ENCODE measurements at places on chromosomes 16 and 17.

GRCh38 chr16:87715658-87716057, 50.1 kb downstream of the KLHDC4 start:
- DNase-seq: no peak

DNA sequence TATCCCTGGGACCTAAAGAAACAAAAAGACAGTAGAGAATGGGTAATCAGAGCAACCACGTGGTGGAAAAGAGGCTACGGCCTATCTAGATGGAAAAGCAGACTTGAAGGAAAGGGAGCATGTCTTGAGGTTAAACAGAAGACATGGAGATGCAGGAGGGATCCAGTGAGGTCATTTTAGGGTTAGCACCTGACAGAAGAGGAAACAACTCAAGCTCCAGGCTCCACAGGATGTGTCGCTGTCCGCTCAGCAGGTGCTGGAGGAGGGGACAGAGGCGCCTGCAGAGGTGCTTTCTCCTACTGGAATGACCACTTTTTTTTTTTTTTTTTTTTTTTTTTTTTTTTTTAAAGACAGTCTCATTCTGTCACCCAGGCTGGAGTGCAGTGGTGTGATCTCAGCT, 47.5 kb upstream of the CLEC3A start:
- no peak for DNase-seq

DNA sequence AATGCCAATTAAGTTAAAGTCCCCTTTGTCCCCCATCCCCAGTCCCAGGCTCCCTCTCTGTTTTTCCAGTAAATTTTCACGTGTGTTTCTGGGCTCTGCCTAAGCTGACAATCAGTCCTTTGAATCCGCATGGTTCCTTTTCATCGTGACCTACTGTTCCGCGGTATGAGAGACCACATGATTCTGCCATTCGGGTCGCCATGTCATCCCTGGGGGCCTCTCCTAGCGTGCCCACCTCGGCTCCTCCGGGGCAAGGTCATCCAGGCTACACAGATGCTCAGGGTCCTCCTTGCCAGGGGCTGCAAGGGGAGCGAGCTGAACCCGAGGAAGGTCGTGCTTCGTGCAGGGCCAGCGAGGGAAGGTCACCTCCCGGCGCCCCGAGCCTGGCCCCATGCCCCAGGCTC, 157.6 kb downstream of the RAB11FIP4 start:
- DNase-seq: no peak

DNA sequence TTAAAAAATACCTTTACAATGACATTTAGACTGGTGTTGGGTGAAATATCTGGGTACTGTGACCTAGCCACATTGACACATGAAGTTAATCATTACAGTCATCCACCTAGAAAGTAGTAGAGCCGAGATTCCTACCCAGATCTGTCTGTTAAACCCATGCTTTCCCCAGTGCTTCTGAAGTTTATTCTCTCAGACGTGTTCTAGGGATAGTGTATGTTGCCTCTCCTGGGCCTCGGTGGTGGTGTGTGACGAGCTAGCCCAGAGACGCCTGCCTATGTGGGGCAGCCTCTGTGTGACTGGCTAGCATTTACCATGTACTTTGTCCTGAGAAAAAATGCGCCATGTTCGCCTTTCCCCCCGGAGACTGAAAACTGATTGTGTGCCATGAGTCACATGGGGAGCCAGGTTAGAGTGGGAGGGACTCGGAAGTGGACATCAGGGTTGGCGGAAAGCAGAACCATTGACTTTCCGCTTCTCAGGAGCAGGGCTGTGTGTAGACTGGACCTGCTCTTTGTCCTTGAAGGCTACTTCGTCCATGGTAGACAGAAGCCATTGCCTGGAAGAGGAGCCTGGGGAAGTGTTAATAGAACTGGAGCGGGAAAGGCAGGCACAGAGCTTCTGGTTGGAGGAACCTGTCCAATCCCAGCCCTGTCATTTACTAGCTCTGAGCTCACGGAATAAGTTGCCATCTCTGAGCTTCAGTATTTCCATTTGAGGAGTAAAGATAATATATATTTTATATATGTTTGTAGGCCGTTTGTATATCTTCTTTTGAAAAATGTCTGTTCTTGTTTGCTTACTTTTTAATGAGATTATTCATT, 235.5 kb downstream of the SNX29 start:
- DNase-seq: no peak

GRCh38 chr16:81861915-81862314, 82.8 kb downstream of the PLCG2 start:
- DNase-seq: no peak

DNA sequence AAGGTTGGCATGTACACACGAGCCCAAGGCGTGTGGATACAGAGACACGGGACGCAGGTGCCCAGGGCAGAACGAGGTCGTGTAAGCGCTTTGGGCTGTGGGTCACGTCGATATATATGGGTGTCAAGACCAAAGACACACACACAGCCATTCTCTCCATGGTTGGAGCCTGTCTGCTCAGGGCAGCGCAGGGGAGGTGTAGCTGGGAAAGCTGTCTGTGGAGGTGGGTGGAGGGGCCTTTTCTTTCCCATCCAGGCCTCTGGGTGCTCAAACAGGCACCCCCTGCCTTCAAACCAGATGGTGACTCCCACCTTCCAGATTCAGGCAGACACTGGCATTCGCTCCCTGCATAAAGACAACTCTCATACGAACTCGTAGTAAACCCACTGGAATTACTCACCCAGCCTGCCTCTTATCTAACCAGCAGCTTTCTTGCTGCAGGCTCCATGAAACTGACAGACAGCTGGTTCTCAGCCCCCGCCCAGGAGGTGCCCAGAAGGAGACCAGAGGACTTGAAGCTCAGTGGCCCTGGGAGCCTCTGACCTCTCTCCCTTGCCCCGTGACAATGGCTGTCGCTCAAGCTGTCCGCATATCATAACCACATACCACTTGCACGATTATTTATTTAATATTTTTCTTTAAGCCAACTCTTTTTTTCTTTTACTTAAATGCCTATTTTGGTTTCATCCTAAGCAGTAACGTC, 237.1 kb downstream of the KATNIP start:
- DNase-seq: no peak

GRCh38 chr16:11064851-11065250, 120.5 kb downstream of the CLEC16A start:
- DNase-seq: no peak

DNA sequence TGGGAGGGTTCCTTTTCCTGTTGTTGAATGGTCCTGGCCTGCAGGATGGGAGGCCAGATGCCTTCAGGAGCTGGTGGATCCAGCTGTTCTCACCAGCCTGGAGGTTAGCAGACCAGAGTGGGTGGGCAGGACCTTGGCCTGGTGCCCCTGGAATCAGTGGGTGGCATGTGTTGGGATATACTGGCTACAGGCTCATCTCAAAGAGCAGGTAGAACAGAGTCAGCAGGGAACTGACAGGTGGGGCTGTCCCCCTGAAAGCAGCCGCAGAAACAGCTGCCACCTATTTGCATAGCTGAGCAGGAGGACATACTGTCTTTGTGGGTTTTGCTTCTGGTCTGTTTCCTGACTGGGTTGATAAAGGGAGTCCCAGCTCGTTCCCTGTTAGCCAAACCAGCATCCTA, 144.1 kb downstream of the RAB11FIP4 start:
- DNase-seq: no peak

- DNase-seq: no peak
These were observed 5.3 kb downstream of the KDM6B start for GRCh38 chr17:7839190-7839875.

DNA sequence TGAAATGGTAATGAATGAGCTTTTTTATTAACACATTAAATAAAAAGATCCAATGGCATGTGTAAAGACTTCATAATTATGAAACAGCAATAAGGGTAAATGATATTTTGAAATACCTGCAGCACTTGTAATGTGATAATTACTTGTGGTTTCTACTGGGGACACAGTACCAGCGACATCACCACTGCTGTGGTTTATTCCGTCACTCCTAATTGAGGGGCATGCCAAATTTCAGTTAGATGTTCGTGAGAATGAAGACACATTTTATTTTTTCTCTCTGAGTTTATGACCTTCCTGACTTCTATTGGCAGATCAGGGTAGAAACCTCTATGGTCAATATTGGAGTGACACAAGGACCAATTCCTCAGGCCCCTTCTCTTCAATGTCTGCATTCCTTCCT, 131.9 kb upstream of the XYLT1 start:
- DNase-seq: no peak

- DNase-seq: no peak
These were observed 29.8 kb upstream of the SPPL2C start for GRCh38 chr17:45814622-45815606.

- no peak for DNase-seq
These were observed 9.0 kb downstream of the LRRC37B start for GRCh38 chr17:32016231-32016630.

GRCh38 chr17:22102177-22102576, 409.9 kb downstream of the KCNJ18 start:
- no peak for DNase-seq

GRCh38 chr17:72372185-72372584, 251.4 kb downstream of the SOX9 start:
- no peak for DNase-seq

GRCh38 chr16:4051591-4051990, 64.7 kb downstream of the ADCY9 start:
- no peak for DNase-seq

DNA sequence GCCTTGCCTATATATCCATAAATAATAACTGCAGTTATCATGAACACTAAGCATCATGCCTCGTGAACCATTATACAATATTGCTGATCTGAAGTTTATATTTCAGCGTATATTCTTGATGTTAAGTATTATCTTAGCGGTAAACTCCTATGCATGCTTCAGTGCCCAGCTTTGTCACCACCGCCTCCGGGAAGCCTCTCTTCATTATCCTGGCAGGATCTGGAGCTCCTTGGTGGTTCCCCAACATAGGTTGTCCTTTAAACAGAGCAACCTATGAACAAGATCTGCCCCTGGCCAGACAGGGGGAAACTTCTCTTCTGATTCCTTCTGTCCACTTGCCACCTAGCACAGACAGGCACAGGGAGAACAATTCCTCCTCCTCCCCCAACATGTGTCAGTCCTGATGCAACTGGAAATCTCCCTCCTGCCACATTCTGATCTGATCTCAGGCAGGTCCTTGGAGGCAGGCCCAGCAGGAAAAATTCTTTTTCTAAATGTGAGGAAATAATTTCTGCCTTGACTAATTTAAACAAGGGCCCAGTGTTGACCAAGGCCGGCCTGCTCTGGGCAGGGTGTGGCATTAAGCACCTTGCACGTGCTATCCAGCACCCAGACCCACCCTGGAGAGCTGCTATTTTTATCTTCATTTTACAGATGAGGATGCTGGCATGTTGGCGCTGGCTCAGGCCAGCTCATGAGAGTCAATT, 22.4 kb downstream of the SPNS2 start:
- no peak for DNase-seq

- DNase-seq: no peak
These were observed at the start of gene KCNJ12 for GRCh38 chr17:21376081-21376758. TSS of gene KCNJ12 (plus strand) at chr17:21376357. CDS start at chr17:21415343, 38,986 bp downstream.

DNA sequence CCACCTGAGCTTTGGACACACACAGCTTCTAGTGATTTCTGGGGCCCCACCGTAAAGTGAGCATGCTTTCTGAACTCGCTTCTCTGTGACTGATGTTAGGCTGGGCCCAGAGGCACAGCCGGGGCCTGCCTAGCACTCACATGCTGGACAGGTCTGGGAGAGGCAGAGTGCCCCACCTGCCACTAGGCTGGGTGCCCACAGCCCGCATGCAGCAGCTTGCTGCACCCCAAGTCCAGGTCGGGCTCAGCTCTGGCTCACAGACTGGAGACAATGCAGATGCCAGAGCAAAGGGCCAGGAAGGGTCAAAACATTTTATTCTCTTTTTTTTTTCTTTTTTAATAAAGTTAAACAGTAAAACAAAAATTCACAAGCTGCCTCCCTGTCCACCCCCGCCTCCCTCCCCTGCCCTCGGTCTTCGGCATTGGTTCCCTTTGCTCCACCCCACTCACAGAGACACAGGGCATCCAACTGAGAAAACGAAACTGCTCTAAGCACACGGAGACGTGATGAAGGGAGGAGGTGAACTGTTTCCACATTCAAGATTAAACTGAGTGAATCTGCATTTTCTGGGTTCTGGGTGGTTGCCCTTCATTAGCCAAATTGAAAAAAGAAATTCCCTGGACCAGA, 9.7 kb downstream of the CNP start:
- no peak for DNase-seq

GRCh38 chr17:72945473-72945872, 147.0 kb downstream of the SLC39A11 start:
- no peak for DNase-seq

GRCh38 chr17:80119271-80119791, 17.9 kb downstream of the GAA start:
- no peak for DNase-seq

DNA sequence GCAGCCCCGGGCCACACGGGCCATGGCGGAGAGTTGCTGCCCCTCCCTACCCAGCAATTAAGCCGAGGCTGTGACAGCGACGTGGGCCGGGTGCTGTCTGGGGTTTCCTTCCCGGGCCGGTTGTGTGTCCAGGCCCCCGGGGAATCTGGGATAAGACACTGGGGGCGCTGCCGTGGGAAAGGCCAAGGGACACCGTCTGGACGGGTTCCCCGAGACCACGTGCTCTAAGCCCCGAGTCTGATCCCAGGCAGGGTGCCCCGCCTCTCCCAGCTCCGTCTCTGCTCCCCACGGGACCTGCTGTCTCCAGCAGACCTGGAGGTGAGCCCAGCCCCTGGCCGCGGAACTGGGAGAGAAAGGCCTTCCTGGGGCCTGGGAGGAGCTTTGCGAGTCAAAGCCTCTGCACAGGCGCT, 92.2 kb downstream of the IRX3 start:
- no peak for DNase-seq

DNA sequence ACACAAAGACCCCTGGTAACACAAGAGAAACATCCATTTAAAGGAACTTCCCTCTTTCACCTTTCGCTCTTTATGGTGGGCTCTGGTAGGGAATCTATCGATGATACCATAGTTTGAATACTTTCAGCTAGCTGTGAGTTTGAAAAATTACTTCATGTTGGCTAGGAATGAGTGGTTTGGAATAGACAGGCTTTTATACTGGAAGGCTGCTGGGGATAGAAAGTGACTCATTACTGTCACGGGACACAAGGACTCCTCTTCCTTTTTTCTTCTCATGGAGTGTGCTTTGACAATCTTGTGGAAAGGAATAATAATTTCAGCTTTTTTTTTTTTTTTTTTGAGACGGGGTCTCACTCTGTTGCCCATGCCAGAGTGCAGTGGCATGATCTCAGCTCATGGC, 76.9 kb downstream of the CYB561 start:
- no peak for DNase-seq

GRCh38 chr17:48722915-48723422, at the start of gene PRAC2:
TSS of gene PRAC2 (plus strand) at chr17:48723185. CDS start at chr17:48724411, 1,226 bp downstream.
- DNase-seq: no peak

GRCh38 chr17:6683081-6683684, 30.0 kb downstream of the SLC13A5 start:
- no peak for DNase-seq

- no peak for DNase-seq
These were observed 20.4 kb downstream of the CYLD start for GRCh38 chr16:50762241-50762640.

GRCh38 chr16:79150632-79151310, 449.8 kb downstream of the MAF start:
- no peak for DNase-seq

- no peak for DNase-seq
These were observed 4.3 kb upstream of the POLG2 start for GRCh38 chr17:64500862-64501765.

- DNase-seq: no peak
These were observed 611 bp downstream of the BANP start for GRCh38 chr16:87951552-87952538.
